Coronary artery (tissue), 2 donors: ENCODE measurements at places on chromosomes 11 and 22.

GRCh38 chr22:26131589-26132154 is 37.6 kb upstream of the SEZ6L start:
- DNase-seq, result no peak

GRCh38 chr22:40703736-40704135 is 24.5 kb downstream of the MCHR1 start:
- DNase-seq, result no peak

- no peak for DNase-seq
Measured at GRCh38 chr22:33913188-33913587, 7.1 kb downstream of the LARGE1 start.

DNA sequence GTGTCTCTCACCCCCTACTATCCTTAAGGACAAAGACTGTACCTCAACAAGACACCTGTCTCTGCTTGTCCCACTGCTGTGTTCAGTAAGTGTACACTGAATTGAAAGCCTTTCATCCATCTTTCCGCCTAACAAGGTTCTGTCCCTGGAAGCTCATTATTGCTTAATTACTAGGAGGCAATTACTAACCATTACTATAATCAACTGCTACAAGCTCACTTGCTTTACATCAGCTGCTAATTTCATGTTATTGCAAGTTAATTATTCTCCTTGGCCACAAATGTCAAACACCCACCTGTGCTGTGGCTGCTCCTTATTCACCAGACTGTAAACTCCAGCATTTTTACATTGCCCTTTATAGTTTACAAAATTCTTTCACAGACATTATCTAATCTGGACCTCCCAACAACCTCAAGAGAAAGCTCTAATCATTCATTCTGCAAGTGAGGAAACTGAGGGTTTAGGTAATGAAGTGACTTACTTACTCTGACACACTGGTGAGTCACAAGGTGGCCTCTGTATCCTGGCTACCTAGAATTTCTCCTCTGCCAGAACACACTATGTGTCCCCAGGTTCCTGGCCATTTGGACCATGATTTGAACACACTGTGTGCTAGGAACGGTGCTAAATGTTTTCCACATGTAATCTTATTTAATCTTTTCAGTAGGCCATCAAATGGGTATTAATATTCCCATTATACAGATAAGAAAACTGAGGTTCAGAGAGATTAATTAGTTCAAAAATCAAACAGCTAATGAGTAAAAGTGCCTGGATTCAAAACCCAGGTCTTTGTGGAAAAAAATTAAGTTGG is 66.7 kb downstream of the RAB30 start:
- DNase-seq, result no peak

DNA sequence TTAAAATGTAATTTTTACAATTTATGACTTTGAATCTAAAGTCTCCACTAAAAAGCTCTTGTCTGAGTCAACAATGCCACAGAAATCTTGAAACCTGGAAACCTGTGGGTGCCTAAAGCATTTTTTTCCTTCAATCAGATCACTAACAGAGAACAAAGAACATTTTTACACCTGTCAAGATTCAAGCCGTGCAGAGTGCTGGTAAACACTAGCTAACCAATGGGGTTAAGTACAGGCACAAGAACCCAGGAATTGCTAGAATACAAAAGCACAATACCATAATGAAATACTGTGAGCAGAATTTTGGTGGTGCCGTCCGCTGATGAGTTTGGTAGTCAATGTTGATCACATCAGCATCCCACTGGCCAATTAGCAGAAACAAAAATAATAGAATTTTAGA is 380.3 kb upstream of the PITPNB start:
- no peak for DNase-seq

DNA sequence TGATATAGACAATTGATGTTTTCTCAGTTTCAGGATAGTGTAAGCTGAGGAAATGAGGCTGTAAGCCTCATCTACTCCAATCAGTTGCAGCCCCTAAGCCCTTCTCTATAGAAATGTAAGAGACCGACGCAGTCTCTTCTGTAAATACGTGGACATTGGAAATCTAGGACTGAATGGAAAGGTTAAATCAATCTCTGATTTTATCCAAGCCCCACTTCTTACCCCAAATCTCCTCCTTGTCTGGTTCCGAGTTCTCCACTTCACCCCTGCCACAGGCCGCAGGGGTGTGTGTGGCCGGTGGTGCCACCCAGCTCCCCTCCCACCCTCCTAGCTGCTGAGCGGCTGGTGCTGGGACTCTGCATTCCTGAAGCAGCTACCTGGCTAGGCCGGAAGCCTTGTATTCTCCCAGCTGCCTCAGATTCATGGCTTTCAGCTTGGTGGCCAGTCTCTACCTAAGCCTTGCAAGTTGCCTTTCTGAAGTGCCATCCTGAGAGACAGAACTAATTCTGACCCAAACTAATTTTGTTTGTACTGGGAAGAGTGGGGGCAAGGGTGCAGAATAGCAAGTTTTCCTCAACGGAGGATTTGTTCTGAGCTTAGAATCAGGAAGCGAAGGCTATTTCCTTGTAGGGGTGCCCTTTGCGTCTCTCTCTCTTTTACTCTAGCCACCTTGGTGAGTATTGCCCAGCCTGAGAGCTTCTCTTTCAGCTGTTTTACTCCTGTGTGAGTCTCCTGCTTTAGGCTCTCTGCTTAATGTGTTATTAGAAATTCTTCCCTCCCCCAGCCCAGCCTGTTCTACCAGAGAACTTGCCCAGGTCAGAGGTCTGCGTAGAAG is 749 bp downstream of the VWA5A start:
- DNase-seq, result no peak

DNA sequence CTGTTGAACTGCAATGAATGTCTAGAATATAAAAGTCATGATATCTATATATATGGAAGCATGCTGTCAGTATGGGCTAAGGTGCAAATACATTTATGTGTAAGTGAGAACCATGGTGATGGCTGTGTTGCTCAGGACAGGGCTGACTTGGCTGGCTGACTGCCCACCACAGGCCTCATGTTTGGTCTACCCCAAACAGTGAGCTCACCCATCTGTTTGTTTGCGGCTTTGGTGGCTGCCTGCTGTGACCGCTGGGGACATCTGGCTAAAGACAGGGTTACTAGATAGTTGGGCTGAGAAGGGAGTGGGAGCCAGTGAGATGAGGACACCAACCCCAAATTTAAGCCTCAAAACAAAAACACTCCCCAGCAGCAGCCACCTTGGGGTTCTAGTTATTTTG is 6.3 kb downstream of the CD44 start:
- DNase-seq, result no peak

GRCh38 chr11:103547024-103547423 is 437.8 kb downstream of the DYNC2H1 start:
- DNase-seq, result no peak

GRCh38 chr11:12123273-12123672 is 12.9 kb downstream of the MICAL2 start:
- DNase-seq, result no peak

DNA sequence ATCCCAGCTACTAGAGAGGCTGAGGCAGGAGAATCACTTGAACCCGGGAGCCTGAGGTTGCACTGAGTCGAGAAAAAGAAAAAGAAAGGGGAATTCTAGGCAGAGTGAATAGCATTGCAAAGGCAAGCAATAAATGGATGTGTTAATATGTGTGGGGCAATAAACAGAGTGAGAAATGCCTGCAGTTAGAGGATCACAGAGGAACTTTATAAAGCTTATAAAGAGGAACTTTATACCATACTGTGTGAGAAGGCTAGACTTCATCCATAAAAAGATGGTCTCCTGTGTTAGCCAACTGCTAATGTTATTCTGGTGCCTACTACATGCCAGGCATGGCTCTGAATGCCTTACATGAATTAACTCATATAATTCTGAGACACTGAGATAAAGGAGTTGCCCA is 841 bp downstream of the B3GNT6 start:
- DNase-seq, result no peak

- DNase-seq, result no peak
Measured at GRCh38 chr11:63240791-63241379, 2.5 kb downstream of the SLC22A25 start.

DNA sequence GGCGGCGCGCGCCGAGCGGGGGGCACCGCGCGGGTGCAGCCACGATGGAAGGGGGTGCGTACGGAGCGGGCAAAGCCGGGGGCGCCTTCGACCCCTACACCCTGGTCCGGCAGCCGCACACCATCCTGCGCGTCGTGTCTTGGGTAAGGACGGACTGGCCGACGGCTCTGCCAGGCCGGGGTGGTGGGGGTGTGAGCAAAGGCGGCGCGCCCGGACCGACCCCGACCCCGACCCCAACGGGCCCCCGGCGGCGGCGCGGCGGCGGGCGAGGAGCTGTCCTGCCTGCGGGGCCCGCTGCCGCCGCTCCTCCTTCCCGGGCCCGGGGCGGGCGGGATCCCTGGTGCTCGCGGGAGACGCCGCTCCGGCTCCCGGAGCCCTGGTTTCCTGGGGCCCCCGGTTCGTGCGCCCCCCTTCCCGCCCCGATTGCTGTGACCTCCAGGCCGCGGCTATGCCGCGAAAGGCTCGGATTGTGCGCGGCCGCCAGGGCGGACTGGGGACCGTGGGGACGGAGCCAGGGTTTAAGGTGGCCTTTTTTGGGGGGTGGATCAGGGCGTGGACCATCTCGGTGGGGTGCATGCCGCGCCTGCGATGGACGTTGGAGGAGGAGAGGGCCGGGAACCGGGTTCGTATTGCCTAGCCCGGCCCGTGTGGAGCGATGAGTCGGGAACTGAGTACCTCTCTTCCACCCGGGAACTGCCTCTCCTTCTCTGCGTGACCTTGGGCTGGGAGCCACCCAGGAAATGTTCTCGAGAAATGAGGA is at the start of gene SYNGR1:
Gene SYNGR1, plus strand, starts transcription at position 25 of the 760 bp plus-strand sequence. Its CDS starts 20 bp downstream, at position 45.
- no peak for DNase-seq

DNA sequence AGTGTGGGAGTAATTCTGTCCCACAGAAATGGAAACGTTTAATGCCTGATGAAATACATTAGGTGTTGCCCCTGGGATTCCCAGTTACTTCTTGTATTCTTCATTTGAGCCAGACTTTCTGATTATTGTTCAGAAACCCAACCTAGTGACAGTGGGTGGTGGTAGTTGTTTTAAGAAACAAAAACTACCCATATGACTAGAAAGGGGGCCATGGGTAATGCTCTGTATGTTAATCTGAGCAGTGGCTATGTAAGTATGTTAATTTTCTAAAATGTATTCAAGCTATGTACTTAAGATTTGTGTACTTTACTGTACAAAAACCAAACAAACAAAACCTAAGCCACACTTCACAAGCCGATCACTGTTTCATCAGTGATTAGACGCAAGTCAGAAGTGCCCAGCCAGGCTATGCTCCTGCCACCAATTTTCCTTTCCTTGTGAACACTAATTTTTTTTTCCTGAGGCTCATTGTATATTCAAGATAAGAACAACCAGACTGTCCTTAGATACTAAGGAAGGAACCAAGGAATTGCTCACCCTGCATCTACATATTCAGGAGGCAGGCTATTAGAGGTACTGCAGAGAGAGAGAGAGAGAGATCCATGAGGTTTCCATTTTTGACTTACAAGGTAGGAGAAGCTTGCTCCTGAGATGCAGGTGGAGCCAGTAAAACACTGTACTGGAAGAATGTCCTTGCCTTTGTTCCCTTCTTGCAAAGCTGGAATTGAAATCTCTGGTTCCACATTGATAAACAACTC is 122.7 kb downstream of the DBX1 start:
- DNase-seq, result no peak

GRCh38 chr11:32849761-32850160 is 20.0 kb downstream of the PRRG4 start:
- DNase-seq, result no peak

DNA sequence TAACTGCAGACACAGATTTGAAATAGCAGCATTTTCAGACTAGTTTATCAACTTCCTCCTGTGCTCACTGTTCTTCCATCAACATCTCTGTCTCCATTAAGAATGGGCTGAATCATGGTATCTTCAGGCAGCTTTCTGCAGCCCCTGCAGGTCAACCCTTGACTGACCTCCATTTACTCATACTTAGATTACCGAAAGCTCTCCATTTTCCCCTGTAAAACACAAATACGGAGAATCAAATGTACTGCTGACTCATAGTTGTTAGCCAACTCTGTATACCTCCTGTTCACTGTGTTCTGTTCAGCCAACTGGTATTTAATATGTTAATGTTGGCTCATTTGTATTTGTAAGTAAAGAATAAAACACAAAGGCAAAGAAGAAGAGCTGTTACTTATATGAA is 364.0 kb downstream of the CASP12 start:
- DNase-seq, result no peak

DNA sequence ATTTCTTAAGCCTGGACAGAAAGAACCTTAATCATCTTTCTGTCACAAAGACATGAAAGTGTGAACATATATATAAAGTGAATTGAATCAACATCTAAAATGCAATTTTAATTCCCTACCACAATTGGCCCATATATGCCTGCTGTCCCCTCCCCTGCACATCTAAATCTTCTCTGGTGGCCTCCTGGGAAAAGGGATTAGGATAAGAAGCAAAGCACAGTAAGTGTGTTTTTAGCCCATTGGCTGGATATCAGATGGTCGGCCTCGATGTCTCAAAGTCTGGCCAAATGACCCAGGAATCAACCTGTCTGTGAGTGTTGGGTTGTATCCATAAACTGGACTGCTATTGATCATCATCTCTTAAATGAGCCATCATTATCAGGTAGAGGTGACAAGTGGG is 5.8 kb downstream of the MMP3 start:
- DNase-seq, result no peak

DNA sequence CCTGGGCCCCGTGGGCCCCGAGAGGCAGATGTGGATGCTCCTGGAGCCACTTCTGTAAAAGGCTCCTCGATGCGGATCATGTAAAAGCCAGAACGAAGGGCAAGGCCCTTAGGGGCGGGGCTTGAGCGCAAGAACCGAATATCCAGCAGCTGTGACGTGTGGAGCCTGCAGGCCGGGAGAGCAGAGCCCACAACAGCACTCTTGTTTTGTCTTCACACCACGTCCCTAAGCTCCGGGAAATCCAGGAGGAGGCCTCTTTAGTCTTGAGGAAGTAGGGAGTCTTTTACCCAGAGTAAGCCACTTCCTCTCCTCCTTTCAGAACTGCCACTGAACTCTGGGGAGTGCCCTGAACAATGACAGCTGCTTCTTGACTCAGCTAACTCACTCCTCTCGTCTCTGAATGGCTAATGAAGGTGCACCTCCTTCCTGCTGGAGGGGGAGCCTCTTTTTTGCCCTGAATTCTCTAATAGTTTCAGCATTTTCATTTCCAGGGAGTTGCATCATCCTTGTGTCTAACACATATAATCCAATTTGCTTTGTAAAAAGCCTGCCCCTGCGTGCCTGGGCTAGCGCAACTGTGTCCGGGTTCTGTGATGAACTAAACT is 12.5 kb downstream of the L3MBTL2 start:
- no peak for DNase-seq

DNA sequence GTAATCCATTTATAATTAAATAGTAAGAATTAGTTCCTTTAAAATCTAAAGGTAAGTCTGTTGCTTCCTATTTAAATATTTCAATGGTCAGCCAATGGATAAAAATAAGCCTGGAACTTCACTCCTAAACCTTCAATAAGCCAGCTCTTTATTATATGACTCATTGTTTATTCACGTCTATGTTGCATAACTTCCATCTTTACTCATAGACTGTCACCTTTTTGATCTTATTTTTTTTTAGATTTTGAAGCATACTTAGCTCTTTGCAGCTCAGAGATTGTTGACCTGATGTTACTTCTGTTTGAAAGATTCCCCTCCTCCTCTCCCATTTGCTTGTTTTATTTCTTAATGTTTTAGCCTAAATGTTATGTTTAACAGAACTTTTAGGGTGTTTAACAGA is 1571.2 kb upstream of the RAG2 start:
- DNase-seq, result no peak

- no peak for DNase-seq
Measured at GRCh38 chr11:125428486-125429173, 67.4 kb downstream of the FEZ1 start.
